ENCODE measurements at places on chromosomes 1 and 21.

DNA sequence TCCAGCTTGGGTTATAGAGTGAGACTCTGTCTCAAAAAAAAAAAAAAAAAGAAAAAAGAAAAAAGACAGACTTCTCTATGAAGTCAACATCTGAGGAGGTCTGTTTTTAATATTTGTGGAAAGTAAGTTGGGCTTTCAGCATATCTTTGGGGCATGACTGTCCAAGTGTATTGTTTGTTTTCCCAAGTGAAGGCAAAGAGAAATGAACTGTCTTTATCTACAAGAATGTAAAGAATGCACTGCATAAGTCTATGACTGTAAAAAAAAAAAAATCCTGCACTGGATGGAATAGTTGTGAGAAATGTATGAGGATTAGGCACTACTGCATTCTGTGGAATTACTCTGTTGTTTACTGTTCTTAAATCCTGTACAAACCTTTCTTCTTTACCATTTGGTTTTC lies 45.6 kb upstream of the TMEM61 start:
- DNase-seq = no peak
- no peak overlapping the region for H3K4me3 ChIP-seq
- H3K27me3 ChIP-seq = no peaks in the 10 kb centered on the region
- H3K27ac ChIP-seq = no peak overlapping the region
- H3K4me1 ChIP-seq = no peaks in the 10 kb centered on the region

DNA sequence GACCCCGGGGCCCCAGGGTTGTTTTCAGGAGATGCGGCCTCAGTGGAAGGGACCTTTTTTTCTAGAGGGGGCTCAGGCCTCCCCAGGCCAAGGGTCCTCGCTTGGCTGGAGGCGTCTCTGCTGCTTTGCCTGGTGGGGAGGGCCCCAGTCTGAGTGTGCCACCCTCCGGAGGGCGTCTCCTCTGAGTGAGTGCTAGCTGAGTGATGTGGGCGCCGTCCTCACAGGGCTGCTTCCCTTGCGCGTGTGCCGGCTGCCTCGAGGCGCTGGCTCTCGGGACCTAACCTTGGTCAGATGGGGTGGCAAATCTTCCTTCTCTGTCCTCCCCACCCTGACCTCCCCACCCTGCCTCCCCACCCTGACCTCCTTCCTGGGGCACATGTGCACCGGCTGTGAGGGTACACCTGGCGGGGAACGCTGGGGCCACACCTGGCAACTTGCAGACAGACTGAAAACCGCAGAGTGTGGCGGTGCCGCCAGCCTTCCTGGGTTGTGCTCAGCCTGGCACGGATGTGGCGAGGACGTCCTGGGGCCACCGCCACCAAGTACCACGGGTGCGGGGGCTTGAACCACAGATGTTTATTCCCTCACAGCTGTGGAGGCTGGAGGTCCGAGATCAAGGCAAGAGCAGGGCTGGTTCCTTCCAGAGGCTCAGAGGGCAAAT lies 93.0 kb upstream of the TTC34 start:
- H3K4me3 ChIP-seq = no peak overlapping the region
- no peak for DNase-seq
- no peak overlapping the region for H3K27ac ChIP-seq
- no peaks in the 10 kb centered on the region for H3K4me1 ChIP-seq
- no peaks in the 10 kb centered on the region for H3K36me3 ChIP-seq
- no peaks in the 10 kb centered on the region for H3K27me3 ChIP-seq

DNA sequence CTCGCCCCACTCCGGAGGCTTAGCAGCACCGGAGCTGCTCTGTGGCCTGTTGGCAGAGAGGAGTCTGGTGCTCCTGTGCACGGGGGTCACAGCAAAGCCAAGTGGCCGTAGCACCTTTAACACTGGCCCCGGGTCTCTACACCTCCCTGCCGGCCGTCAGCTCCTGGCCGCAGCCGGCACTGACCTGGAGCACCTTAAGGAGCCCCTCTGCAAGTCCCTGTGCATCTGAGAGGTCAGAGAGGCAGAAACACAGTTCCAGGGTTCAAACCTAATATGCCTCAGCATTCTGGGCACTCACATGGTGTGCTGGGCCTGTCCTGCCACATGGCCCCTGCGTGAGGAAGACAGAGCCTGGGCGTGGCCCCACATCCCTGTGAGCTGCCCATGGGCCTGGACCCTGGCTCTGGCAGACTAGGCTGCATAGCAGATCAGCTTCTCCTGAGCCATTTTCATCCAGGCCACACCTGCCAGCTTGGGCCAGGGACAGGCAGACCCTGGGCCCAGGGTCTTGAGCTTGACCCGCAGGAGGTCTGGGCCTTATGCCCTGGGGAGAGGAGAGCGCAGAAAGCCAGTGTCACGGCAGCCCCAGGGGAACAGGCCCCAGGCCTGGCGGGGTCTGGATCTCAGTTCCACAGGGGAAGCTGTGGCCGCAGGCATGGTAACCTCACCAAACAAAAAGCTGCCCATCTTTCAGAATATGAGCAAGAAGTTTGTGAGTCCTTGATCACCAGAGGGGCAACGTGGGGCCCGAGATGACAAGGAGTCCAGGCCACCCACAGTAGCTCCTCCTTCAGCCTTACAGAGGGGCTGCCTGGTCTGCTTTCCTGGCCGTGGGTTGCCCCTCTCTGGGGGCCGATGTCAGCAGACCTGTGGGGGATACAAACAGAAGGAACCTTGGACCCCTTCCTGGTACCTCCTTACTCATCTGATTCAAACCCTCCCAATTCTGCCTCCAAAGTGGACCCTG lies 146.0 kb upstream of the COL6A1 start:
- H3K4me3 ChIP-seq = no peak overlapping the region
- no peaks in the 10 kb centered on the region for H3K4me1 ChIP-seq
- H3K36me3 ChIP-seq = no peaks in the 10 kb centered on the region
- H3K27me3 ChIP-seq = no peaks in the 10 kb centered on the region
- no peak overlapping the region for H3K27ac ChIP-seq

DNA sequence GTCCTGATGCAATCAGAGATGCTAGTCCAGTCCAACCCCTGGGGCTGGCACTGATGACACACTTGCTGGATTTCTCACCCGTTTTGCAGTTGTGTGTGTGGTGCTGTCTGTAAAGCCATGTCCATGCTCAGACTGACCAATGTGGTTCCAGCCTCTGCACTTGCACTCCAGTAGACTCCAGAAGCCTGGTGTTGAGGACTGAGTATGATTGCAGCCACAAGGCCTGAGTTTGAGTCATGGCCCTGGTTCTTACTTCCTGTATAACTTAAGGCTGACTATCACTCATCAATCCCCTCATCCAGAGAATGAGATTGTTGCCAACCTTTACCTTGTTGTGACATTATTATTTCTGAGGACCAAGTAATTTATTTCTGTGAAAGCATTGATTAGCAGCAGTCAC lies 34.8 kb upstream of the IKBKE start:
- H3K27ac ChIP-seq = no peak overlapping the region
- H3K27me3 ChIP-seq = no peaks in the 10 kb centered on the region
- no peak for DNase-seq
- no peaks in the 10 kb centered on the region for H3K36me3 ChIP-seq
- H3K4me3 ChIP-seq = no peak overlapping the region

DNA sequence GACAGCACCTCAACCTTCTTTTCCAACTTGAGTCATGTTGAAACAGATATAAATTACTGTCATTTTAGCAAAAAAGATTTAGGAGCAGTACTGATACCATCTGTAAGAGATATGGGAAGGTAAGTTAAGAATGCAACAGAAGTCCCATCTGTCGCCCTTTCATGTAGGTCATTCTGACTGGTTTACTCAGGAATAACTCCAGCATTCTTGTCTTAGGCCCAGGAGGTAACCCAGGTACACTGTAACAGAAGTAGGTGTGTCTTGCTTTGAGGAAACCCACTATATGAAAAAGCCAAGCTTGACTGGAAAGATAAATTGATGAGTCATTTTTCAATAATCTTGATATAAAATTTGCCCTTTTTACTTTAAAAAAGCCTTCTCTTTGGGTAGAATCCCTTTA lies 35.4 kb downstream of the PGM1 start:
- H3K36me3 ChIP-seq = no peaks in the 10 kb centered on the region
- no peak overlapping the region for H3K27ac ChIP-seq
- H3K4me3 ChIP-seq = no peak overlapping the region
- H3K4me1 ChIP-seq = no peaks in the 10 kb centered on the region

GRCh38 chr1:243454328-243454997 lies 198.6 kb downstream of the SDCCAG8 start:
- H3K27me3 ChIP-seq = no peaks in the 10 kb centered on the region

DNA sequence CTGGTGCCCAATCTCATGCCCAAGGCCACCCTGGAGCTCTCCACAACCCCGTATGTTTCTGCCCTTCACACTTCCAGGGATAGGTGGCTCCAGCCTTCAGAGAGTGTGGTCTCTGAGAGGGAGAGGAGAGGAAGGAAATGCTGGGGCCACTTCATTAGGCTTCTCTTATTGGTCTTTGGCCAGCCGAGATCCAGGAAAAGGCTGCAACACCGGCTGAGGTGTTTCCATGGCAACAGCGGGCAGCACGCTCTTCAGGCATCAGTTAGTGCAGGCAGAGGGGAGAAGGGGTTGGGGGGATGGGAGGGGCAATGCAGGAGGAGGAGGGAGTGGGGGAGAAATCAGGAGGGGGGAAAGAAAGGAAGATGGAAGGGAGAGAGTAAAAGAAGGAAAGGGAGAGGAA lies 275.1 kb upstream of the GJB5 start:
- H3K4me1 ChIP-seq = no peaks in the 10 kb centered on the region
- no peaks in the 10 kb centered on the region for H3K27me3 ChIP-seq
- no peaks in the 10 kb centered on the region for H3K36me3 ChIP-seq
- no peak overlapping the region for H3K27ac ChIP-seq
- DNase-seq = peak; percentile 58

DNA sequence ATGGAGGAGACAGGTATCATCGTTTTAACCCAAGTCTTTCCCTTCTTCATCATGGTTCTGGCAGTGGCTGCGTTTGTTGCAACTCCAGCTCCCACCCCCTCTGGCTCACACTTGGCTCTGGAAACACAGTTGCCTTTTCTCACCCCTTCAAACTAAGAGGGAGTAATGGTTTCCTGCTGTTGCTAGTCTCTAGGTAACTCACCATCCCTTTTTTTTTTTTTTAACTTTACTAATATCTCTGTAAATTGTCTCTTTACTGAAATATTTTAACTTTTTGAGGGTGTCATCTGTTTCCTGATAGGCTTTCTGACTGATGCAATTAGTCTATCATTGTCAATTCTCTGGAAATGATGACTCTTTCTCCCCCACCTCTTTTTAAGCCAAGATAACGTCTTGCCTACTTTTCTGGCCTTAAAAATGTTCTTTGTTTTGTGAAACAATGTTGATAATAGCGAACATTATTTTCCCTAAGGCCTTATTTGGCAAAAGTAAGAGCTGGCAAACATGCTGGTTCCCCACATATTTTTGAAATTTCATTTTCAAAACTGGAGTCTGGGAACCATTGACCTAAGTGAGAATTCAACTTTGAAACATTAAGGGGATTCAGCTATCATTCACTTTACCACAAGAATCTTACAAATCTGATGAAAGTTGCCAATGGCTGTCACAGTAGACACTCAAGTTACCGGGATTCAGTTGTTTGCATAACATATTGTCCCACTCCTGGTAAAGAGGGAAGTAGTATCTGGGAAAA lies 85.3 kb downstream of the LEPR start:
- no peaks in the 10 kb centered on the region for H3K27me3 ChIP-seq
- H3K4me1 ChIP-seq = no peaks in the 10 kb centered on the region
- no peaks in the 10 kb centered on the region for H3K36me3 ChIP-seq
- H3K4me3 ChIP-seq = no peak overlapping the region
- no peak overlapping the region for H3K27ac ChIP-seq

GRCh38 chr1:205572421-205572820 lies 59.4 kb downstream of the ELK4 start:
- peak; percentile 52 for DNase-seq
- H3K36me3 ChIP-seq = no peaks in the 10 kb centered on the region
- no peaks in the 10 kb centered on the region for H3K27me3 ChIP-seq
- no peak overlapping the region for H3K27ac ChIP-seq
- peaks cover 6% of the 10 kb centered on the region for H3K4me1 ChIP-seq

GRCh38 chr1:116362050-116362449 lies 11.0 kb upstream of the ATP1A1 start:
- H3K36me3 ChIP-seq = no peaks in the 10 kb centered on the region
- no peak for DNase-seq
- no peak overlapping the region for H3K27ac ChIP-seq
- no peaks in the 10 kb centered on the region for H3K27me3 ChIP-seq
- no peak overlapping the region for H3K4me3 ChIP-seq

- H3K4me1 ChIP-seq = peaks cover 19% of the 10 kb centered on the region
- H3K36me3 ChIP-seq = no peaks in the 10 kb centered on the region
- H3K4me3 ChIP-seq = no peak overlapping the region
- H3K27ac ChIP-seq = no peak overlapping the region
Measured at GRCh38 chr21:45043541-45044020, 30.8 kb upstream of the ADARB1 start.

GRCh38 chr1:201562659-201563405 lies 23.9 kb downstream of the NAV1 start:
- H3K4me3 ChIP-seq = no peak overlapping the region
- H3K27ac ChIP-seq = peak overlapping the region; percentile 78
- DNase-seq = no peak

Measured in vagina (tissue), 2 donors.